Activated naive CD4-positive, alpha-beta T cell treated with anti-CD3 and anti-CD28 coated beads, Interleukin-2, amount 10 ng/mL, durations not matched to agents 7 days and 5 days (primary cell): ENCODE measurements at places on chromosomes 6 and 20.

GRCh38 chr6:164554700-164555476 is 754.5 kb downstream of the C6orf118 start:
- DNase-seq: no peak

DNA sequence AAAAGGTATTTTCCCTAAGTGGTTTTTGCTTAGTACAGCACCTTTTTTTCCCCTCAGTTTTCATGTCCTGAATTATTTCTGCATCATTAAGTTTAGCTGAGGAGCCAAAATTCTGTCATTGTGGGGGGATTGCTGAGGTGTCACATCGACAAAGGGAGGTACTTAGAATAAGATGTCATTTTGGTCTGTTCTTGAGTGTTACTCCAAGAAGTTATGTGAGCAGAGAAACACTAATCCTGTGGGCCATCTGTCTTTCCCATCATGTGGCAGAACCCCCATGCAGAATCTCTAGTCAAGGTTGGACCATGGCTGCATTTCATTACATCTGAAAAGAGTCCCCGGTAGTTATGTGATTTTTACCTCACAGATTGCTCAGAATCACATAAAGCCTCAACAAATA is 167.8 kb upstream of the CENPW start:
- no peak for DNase-seq

DNA sequence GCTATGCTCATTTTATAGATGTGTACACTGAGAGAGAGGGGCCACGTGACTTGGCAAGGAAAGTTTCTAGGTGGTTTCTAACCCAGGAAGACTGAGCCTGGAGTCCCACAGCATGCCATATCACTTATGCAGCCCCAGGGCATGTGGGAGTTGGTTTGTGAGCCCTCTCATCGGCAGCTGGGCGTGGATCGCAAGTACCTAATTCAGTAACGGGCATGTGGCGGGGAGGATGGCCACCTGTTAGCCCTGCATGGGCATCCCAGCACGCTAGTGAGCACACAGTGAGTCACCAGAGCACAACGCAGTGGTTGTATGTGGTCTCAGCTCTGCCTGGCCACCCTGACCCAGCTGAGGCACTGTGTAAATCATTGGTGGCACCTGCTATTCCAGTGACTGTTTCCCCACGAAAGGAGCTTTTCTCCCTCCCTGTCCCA is 88.3 kb downstream of the NINL start:
- DNase-seq: no peak

GRCh38 chr6:158086054-158086503 is 82.0 kb downstream of the SERAC1 start:
- no peak for DNase-seq

DNA sequence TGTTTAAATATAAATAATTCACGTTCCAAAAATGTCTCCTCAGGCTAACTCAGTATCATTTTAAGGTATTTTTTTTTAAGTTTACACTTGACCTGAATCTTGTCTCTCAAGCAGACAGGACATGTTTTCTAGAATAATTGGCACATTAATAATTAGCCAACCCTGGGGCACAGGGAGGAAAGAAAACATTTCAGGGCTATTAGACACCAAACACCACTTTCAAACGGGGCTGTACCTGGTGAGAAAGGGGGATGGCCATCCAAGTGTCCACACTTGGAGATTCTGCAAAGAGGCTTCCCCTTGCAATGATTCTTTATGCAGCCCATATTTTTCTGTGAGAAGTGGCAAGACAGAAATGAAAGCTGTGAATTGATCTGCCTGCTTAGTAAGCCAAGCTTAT is 560.8 kb downstream of the CD109 start:
- no peak for DNase-seq

DNA sequence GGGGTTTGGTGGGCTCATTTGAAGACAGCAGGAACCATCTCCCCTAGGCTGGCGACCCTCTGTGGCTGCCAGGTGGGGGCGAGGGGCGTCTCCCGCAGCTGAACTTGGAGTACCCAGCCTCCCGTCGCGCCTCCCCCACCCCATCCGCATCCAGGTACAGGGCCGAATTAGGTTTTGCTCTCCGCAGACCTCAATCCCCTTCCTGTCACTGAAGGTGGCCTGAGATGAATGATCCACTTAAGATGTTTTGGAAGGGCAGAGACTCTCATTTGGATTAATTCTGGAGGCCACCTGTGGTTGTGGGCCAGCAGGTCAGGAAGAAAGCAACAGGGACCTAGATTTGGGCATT is 493 bp downstream of the CD83 start:
- DNase-seq: no peak

GRCh38 chr20:24866008-24866407 is 83.1 kb upstream of the CST7 start:
- no peak for DNase-seq

GRCh38 chr6:13535306-13535705 is 39.1 kb upstream of the SIRT5 start:
- DNase-seq: no peak

- DNase-seq: no peak
Measured at GRCh38 chr6:131758920-131759319, 48.1 kb upstream of the CTAGE9 start.

- DNase-seq: no peak
Measured at GRCh38 chr6:30891816-30892538, 7.7 kb downstream of the DDR1 start.

DNA sequence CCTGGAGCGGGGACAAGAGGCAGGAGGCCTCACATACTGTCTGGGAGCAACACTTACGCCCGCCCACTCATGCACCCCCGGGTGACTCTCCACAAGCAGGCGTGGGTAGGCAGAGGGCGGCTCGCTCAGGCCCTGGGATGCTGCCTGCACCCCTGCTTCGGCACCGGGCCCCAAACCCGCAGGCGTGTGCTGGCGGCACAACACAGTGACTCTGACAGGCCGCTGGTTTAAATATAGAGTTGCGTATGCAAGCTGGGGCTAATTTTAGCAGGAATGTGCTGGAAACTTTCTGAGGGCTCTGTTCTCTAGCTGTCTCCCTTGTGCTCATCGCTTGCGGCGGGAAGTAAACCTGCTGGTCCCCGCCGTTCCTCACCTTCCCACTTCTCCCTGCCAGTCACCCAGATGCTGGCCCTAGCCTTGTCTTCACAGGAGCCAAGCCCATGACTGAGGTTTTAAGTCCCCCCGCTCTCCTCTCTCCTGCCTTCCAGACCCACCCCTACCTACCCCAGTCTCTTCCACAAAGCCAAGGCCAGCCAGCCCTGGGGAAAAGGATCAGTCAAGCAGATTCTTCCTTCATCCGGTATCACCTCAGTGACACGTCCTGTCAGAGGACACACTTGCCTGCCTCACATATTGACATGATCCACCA is 94.5 kb upstream of the FOXP4 start:
- DNase-seq: no peak

DNA sequence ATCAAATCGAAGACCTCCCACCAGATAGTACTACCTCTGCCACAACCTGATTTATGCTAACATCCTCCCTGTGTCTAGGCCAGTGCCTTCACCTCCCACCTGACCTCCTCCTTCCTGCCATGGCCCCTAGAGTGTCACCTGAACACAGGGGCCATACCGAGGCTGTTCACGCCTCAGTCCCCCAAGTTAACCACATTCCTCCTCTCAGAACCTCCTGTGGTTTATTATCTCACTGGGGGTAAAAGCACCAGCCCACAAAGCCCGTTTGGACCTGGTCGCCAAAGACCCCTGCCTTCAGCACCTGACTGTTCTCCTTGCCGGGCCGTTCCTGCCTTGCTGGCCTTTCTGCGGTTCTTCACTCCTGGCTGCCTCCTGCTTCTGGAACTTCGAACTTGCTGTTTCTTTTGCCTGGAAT is 13.7 kb downstream of the MAS1 start:
- DNase-seq: no peak

- DNase-seq: no peak
Measured at GRCh38 chr20:62774762-62775161, 21.5 kb upstream of the MRGBP start.

- no peak for DNase-seq
Measured at GRCh38 chr6:75199889-75200288, 6.0 kb downstream of the COL12A1 start.

DNA sequence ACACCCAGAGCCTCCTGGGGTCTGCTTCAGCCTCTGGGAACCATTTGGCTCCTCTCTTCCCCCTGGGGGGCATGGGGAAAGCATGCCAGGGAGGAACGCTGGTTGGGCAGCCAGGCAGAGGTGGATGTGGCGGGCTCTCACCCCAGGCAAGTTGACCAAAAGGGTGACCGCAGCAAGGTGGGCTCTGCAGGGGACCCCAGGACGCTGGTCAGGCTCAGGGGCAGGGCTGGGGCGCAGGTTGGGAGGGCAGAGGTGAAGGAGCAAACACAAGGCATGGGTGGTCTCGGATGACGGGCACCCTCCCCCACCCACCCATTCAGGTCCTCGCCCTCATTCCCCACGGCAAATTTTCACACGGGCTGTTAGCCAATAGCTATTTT is 30.2 kb upstream of the MRGBP start:
- no peak for DNase-seq

- no peak for DNase-seq
Measured at GRCh38 chr6:53919881-53920360, 125.1 kb downstream of the LRRC1 start.

GRCh38 chr6:13907001-13907350 is 17.8 kb upstream of the RNF182 start:
- DNase-seq: no peak

GRCh38 chr6:112204350-112204706 is 50.0 kb downstream of the LAMA4 start:
- no peak for DNase-seq

DNA sequence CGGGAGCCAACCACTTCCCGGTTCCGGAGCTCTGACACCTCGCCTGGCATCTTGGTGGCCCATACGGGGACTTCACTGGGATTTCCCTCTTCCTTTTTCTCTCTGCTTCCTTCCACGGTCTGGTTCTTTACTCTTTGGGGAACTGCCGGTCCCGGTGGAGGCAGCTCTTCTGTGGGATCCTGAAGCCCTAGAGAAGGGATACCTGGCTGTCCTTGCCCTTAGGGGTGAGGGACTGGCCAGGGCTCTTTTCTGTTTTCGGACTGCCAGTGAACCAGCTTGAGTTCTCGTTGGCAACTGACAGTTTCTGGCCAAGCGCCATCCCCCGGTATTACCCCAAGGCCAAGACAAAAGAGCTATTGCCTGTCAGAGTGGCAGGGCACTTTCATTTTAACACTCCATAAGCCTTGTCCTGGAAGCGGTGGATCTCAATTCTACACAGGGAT is 880 bp upstream of the CPXM1 start:
- DNase-seq: no peak

DNA sequence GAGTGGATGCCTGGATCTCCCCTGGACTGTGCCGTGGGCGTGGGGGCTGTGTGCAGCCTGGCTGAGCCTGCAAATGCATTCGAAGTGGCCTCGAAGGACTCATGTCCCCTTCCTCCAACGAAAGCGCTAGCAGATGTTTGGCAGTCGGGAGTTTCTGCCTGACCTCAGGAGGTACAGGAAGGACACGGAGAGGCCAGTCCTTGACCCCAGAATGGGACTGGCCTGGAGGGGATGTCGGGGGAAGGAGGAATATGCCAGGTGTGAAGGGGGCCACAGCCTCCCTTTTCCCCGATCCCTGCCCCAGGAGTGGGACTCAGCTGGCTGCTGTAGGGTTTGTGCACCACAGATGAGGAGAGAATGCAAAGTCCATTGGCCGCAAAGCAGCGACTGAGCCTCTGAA is 45.6 kb downstream of the APCDD1L start:
- no peak for DNase-seq

DNA sequence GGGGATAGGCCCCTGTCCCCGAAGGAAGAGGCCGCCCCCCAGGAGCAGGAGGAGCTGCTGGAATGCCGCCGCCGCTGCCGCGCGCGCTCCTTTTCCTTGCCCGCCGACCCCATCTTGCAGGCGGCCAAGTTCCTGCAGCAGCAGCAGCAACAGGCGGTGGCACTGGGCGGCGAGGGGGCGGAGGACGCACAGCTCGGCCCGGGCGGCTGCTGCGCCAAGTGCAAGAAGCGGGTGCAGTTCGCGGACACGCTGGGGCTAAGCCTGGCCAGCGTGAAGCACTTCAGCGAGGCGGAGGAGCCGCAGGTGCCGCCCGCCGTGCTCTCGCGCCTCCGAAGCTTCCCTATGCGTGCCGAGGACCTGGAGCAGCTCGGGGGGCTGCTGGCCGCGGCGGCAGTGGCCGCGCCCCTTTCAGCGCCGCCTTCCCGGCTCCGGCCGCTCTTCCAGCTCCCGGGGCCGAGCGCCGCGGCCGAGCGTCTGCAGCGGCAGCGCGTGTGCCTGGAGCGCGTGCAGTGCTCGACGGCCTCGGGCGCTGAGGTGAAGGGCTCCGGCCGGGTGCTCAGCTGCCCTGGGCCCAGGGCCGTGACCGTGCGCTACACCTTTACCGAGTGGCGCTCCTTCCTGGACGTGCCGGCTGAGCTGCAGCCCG is 630 bp downstream of the PPP1R3G start:
- DNase-seq: peak; percentile 31

DNA sequence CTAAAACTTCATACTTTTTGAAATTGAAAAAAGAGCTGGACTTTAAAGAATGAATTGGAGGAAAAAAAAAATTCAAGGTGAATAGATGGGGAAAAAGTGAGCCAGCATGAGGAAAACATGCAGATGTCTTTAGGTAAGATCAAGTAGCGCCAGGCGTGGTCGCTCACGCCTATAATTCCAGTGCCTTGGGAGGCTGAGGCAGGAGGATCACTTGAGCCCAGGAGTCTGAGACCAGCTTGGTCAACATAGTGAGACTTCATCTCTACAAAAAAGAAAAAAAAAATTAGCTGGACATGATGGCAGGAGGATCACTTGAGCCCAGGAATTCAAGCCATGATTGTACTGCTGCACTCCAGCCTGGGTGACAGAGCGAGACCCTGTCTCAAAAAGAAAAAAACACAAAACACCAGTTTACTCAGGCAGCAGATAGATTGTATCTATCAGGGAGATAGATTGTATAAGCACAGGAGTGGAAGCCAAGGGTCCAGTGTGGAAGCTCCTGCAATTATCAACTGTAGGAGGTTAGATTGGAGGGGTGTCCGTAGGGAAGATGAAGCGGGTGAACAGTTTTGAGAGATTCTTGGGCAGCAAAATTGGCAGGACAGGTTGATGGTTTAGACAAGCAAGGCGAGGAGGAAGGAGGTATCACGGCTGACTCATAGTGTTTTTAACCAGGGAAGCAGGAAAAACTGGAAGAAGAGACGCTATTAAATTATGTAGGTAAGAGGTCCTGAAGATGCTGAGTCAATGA is 97.6 kb upstream of the ZNF217 start:
- no peak for DNase-seq

GRCh38 chr20:25022680-25023079 is 30.1 kb upstream of the APMAP start:
- DNase-seq: no peak

- no peak for DNase-seq
Measured at GRCh38 chr6:166007349-166008263, 160.0 kb downstream of the TBXT start.

- DNase-seq: no peak
Measured at GRCh38 chr6:55239099-55239498, 64.8 kb downstream of the HCRTR2 start.

DNA sequence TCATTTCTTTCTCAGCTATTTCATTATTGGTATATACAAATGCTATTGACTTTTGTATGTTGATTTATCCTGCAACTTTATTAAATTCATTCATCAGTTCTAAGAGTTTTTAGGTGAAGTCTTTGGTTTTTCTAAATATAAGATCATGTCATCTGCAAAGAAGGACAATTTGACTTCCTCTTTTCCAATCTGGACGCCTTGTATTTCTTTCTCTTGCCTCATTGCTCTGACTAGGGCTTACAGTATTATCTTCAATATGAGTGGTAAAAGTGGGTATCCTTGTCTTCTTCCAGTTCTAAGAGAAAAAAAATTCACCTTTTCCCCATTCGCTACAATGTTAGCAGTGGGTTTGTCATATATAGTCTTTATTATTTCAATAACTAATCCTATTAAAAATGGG is 38.0 kb downstream of the KIF16B start:
- no peak for DNase-seq
